Activated T-cell treated with anti-CD3 and anti-CD28 coated beads for 1 hour (primary cell): ENCODE measurements at places on chromosomes 4 and X.

DNA sequence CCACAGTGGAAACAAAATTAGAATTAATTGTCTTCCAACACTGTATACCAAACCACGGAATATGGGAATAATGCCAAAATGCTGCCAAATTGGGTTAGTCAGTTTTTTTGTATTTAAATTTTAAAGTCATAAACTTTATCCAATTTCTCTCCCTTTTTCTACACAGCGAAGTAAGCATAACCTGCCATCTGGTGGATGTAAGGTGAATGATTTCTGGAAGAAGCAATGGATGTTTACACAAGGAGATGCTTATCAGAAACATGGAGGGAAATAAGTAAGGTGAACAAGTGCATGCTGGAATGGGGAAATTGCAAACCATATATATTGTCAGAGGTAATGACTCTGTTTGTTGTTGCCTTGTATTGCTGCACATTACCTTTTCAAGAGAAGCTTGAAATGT, 691.9 kb downstream of the TECRL start:
- DNase-seq, result no peak

DNA sequence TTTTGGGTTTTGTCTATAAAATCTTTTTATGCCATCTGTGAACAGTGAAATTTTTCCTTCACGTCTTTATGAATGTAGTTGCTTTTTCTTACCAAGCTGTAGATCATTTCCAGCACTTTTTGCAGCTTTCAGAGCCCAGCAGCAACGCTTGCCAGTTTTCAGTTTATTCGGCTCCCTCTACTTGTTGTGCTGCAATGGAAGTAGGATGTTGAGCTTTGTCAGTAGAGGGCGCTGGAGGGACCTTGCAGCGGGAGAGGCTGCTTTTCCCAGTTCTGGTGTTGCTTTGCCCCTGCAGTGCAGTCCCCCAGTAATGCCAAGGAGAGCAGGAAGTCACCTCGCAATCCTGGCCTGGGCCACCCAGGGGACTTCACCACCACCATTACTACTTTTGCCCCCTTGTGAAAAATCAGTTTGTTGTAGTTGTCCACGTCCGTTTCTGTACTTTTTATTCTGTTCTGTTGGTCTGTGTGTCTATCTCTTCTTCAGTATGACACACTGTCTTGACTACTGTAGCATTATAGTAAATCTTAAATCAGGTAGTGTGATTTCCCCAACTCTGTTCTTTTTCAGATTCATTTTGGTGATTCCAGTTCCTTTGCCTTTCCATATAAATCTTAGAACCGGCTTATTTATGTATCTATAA, 21.8 kb downstream of the CMC4 start:
- DNase-seq, result peak; percentile 32

GRCh38 chrX:40380655-40381488, 199.9 kb upstream of the ATP6AP2 start:
- DNase-seq, result no peak

- DNase-seq, result no peak
These were observed 136.4 kb downstream of the TRIML1 start for GRCh38 chr4:188275686-188276085.

GRCh38 chr4:5029447-5029846, 10.2 kb upstream of the CYTL1 start:
- DNase-seq, result no peak

DNA sequence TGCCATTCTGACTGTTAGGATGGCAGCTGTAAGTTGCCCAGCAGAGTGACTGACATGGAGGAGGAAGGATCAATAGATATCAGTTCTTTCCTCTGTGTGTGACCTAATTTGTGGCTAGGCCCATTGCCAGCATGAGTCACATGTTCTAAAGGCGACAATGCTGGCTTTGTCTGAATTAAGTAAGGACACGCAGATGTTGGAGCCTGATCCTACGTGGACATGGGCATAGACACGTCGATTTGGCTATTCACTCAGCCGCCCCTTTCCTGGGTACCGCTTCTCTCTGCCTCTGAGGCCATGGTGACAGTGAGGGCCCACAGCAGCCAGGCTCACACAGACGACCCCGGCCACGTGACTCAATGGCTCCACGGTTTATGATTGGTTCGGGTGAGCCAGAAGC, 16.3 kb downstream of the PROM1 start:
- DNase-seq, result no peak

DNA sequence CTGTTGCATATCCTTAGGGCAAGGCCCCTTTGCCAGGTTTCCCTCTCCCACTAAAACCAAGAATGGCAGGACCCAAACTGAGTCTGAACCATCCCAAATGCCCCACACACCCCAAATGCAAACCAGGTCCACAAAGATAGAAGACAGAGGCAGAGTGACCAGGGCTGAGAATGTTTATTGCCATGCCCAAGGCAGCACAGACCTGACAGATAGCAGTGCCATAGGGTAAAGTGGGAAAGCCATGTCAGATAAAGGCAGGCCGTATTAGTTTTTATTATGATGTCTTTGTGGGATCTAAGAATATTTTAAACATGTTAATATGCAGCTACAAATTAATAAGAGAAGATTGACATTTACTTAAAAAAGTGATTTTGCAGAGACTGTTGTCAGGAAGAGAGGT, 29.6 kb upstream of the MND1 start:
- no peak for DNase-seq

GRCh38 chrX:23008431-23009099, 8.8 kb downstream of the DDX53 start:
- no peak for DNase-seq

GRCh38 chrX:74705269-74705668, 90.8 kb upstream of the RLIM start:
- no peak for DNase-seq

DNA sequence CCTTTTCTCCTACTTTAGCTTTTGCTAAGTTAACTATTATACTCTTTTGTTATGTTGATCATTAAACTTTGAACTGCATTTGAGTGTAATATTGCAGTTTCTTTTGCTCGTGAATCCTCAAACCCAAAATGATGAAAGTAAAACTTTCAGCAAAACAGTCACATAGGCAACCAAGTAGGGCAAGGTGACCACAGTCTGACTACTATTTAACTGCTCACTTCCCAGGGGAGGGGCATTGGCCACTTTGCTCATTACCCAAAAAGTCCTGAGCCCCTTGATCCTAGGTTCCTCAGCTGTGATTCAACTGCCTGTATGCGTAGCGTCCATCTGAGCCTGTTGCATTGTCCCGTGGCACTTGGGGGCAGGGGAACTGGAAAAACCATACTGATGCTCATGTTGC, 17.0 kb downstream of the RBMX2 start:
- DNase-seq, result no peak

DNA sequence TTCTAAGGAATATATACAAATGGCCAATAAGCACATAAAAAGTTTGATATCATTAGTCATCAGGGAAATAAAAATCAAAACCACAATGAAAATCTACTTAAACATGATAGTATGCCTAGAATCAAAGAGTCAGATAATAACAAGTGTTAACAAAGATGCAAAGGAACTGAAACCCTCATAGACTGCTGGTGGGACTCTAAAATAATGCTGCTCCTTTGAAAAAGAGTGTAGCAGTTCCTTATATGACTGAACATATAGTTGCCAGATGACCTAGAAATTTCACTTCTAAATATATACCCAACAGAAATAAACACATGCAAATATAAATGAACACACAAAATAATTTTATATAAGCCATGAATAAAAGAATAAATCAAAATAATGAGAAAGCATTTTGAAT, 205.1 kb upstream of the CTSO start:
- DNase-seq, result no peak

GRCh38 chr4:70818173-70818855, 21.4 kb downstream of the GRSF1 start:
- DNase-seq, result no peak

GRCh38 chr4:173505924-173506518, 24.0 kb downstream of the HAND2 start:
- no peak for DNase-seq

DNA sequence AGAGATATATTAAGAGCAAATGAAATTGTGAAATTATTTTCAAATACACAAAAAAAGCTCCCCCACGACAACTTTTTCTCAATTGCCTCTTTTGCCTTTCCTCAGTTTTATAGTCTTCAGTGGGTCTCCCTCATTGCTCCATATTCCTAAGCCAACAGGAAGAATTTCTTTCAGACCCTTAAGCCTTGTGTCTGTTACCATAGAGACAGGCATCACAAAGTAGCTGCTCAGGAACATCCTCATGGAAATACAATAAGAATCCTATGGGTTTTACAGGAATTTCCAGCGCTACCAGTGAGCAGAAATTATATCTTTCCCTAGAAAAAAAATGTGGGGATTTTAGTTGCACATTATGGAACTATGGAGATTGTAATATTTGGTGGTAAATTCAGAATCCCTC, 121.9 kb upstream of the DMD start:
- DNase-seq, result no peak

GRCh38 chr4:2961811-2962441, 1.3 kb downstream of the NOP14 start:
- no peak for DNase-seq

GRCh38 chr4:156596026-156596425, 375.6 kb downstream of the PDGFC start:
- no peak for DNase-seq

DNA sequence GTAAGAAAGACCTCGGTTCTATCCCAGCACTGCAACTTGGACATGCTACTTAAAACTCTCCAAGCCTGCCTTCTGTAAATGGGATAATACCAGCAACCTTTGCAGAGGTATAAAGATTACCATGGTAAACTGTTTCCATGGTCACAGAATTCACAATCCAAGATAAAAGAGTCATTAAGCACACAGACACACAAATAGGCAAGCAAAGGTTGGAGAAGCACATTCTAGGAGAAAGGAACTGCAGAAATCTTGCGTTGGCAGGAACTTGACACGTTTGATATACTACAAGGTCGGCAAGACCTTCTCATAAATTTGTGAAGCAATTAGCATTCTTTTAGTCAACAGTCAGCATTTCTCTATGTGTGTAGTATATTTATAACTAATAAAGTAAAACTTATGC, 12.3 kb upstream of the CHRNA9 start:
- no peak for DNase-seq

DNA sequence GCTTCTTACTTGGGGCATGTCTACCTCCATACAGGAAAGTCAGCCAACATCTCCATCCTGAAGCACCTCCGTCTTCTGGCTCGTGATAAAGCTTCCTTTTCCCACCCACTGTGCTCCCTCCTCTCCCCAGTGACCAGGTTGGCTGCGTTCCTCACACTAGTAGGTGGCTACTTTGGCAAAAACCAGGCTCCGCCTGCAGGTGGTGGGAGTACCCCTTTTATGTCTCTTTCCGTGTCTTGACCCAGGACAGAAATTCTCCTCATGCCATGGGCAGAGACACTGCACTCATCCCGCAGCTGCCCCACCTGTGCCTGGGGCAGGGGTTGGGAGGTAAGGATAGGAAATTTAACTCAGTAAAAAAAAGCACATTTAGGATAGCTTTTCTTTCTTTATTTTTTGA, 50.9 kb downstream of the ENPP6 start:
- DNase-seq, result no peak

- no peak for DNase-seq
These were observed 88.6 kb downstream of the NR3C2 start for GRCh38 chr4:148353571-148353970.

GRCh38 chrX:150074175-150074574, 135.9 kb upstream of the EOLA2 start:
- no peak for DNase-seq

DNA sequence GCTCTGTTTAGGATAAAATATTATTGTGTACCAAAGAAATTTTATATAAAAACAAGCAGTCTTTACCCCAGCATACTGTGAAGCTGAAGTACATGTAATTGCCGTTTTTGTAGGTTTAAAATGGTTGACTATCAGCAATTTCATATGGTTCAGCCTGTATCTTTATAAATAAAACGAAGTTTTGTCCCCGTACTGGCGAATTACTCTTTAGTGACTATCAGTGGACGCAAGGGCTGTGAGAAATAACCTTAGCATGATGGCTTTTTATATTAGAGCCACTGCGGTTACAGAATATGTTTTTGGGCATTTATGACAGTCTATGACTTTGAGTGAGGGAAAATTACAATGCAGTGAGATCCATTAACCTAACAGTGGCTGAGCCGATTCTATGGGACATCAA, 1.2 kb downstream of the GPM6B start:
- DNase-seq, result no peak

DNA sequence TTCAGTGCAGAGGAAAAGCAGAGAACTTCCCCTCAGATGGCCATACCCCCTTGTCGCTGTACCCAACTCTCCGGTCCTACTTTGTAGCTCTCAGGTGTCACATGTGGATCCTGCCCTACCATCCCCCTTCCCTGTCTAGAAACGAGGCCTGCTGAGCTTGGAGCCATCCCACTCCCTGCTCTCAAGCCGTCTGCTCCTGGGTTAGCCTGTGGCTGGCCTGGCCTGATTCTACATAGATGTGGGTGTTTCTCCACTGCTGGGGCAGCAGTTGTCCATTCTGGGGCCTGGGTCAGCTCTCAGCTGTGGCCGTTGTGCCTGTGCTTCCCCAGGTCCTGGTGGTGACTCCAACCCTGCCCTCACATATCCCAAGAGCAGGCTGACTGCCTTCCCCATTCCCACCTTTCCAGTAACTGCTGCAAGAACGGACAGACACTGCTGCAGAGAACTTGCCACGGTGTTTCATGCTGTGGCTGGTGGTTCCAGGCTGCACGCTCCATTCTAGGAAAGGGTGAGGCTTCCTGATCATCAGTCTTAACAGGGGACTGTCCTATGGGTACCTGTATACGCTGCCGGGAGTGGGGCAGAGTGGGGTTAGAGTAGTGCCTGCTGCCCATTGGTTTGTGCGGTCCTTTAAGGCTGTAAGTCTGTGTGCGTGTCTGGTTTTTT, 3.6 kb downstream of the IL9R start:
- no peak for DNase-seq

GRCh38 chr4:81562093-81562492, 90.4 kb upstream of the RASGEF1B start:
- no peak for DNase-seq

- no peak for DNase-seq
These were observed 180.2 kb upstream of the TET2 start for GRCh38 chr4:104966349-104967033.

DNA sequence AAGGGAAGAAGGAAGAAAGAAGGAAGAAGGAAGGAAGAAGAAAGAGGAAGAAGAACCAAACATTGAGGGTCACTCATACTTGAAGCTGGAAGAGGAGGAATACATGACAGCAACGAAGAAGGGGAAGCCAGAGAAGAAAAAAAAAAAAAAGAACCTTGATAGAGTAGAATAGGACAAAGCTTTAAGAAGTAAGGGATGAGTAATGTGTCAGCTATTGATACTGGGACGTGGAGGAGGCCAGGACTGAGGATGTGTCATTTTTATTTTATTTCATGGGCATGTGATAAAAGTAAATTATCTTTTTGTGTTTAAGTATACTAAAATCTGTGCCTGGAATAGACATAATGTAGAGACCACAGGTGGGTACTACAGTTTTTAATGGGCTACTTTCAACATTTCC, 6.4 kb downstream of the EDA2R start:
- DNase-seq, result no peak
